ENCODE measurements at places on chromosomes 2 and 18. TPM values are rescaled to one million over a fixed set of nuclear protein-coding genes. Genes with fewer than 3 reads are reported as not detected.

- no peaks in the 10 kb centered on the region for H3K27me3 ChIP-seq
- peaks cover 44% of the 10 kb centered on the region for H3K4me1 ChIP-seq
- peak overlapping the region; percentile 100 for H3K4me3 ChIP-seq
- peak; percentile 82 for DNase-seq
- peak overlapping the region; percentile 89 for H3K27ac ChIP-seq
Observed at GRCh38 chr2:241507430-241508239, 749 bp downstream of the STK25 start.

C1QL2 gene
- total RNA-seq = not detected

- H3K27ac ChIP-seq = no peak overlapping the region
- no peaks in the 10 kb centered on the region for H3K4me1 ChIP-seq
- no peaks in the 10 kb centered on the region for H3K36me3 ChIP-seq
- no peak overlapping the region for H3K4me3 ChIP-seq
- H3K27me3 ChIP-seq = no peaks in the 10 kb centered on the region
Observed at GRCh38 chr2:126634273-126634861, 21.6 kb upstream of the GYPC start.

DNA sequence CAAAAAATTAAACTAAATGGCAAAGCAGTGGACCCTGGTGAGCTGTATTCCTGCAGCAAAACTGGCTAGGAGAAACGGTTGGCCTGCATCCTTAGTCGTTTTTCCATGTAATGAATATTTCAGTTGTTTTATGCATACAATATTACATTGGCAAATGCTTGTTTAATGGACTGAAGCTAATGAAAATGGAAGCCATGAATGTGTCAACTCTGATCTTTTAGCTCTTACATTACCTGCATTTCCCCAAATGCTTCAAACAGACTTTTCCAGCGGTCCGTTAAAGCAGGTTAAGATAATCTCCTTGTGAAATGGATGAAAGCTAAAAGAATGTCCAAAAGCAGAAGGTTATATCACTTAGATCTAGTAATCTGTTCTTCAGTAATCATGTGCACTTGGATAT lies 686.3 kb upstream of the SETBP1 start:
- H3K4me1 ChIP-seq = no peaks in the 10 kb centered on the region
- H3K36me3 ChIP-seq = no peaks in the 10 kb centered on the region
- no peak overlapping the region for H3K4me3 ChIP-seq

- peak; percentile 72 for DNase-seq
- H3K4me3 ChIP-seq = no peak overlapping the region
- H3K27me3 ChIP-seq = no peaks in the 10 kb centered on the region
- H3K36me3 ChIP-seq = no peaks in the 10 kb centered on the region
Observed at GRCh38 chr18:5417342-5417741, 121.8 kb upstream of the ZBTB14 start.

DNA sequence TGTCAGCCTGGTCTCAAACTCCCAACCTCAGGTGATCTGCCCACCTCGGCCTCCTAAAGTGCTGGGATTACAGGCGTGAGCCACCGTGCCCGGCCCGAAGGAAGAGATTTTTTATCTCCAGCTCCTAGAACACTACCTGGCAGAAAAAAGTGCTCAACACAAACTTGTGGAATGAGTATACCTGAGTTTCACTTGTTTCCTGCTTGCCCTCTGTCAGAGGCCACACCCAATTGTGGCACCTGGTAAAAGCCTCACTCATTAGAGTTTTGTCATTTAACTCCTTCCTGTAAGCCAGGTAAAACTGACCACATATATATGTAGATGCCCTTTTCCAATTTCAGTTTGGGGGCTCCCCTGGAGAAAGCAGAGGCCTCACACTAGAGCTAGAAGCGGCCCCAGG lies 42.2 kb upstream of the RTN4 start:
- no peak overlapping the region for H3K4me3 ChIP-seq
- H3K36me3 ChIP-seq = no peaks in the 10 kb centered on the region
- peak overlapping the region; percentile 50 for H3K27ac ChIP-seq
- DNase-seq = peak; percentile 30

RFX8 gene
- total RNA-seq = not detected

DNA sequence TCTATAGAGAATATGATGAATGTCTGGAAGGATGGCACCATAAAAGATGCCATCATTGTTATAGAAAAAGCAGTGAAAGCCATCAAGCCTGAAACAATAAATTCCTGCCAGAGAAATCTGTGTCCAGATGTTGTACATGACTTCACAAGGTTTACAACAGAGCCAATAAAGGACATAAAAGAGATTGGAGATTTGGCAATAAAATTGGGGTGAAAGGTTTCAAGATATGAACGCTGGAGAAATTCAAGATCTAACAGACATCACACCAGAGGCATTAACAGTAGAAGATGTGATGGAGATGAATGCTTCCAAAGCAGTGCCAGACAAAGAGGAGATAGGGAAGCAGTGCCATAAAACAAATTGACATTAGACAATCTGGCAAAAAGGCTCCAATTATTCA lies 518.8 kb upstream of the ACVR2A start:
- H3K27me3 ChIP-seq = no peaks in the 10 kb centered on the region
- H3K27ac ChIP-seq = no peak overlapping the region
- H3K4me1 ChIP-seq = no peaks in the 10 kb centered on the region
- no peak overlapping the region for H3K4me3 ChIP-seq

DNA sequence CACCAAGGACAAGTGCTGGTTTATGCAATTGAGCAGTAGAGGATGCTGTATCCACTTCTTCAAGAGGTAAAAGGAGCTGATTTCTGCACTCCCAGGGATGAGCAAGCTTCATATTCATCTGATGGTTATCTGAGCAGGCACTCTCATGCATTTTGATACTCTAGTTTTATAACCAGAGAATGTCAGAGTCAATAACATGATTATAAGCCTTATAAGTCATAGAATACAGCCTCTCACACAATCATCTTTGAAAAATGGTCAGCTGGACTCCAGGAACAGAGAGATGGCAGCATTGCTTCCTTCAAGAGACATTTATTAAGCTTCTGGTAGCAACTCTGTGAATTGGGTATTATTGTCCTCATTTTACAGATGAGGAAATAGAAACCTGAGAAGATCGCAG lies 167.1 kb downstream of the SLC8A1 start:
- no peak for DNase-seq
- H3K36me3 ChIP-seq = no peaks in the 10 kb centered on the region
- peaks cover 28% of the 10 kb centered on the region for H3K4me1 ChIP-seq
- no peak overlapping the region for H3K4me3 ChIP-seq

DNA sequence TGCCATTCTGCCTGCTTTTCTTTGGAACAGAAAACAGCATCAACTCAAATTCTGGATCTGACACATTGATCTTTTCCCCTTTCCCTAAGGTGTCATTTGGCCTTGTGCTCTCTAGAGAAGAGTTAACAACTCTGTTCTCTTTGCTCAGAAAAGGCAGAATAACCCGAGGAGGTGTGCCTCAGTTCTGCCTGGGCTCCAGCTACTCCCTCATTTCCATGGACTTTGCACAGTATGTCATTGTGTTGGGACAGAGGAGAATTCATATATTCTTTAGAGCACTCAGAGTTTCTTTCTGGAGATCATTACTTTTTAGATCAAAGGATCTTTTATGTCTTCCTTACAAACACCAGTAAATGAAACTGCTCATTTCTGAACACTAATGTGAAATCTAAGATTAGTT lies 249.1 kb downstream of the PHLPP1 start:
- H3K27ac ChIP-seq = no peak overlapping the region
- H3K36me3 ChIP-seq = peaks cover 18% of the 10 kb centered on the region
- no peaks in the 10 kb centered on the region for H3K27me3 ChIP-seq
- no peak overlapping the region for H3K4me3 ChIP-seq
- DNase-seq = no peak

KCNE4 gene
- 0.58 TPM for total RNA-seq

OSBPL1A gene
- total RNA-seq = 45.8 TPM
